ENCODE measurements at places on chromosomes 5 and 9.

DNA sequence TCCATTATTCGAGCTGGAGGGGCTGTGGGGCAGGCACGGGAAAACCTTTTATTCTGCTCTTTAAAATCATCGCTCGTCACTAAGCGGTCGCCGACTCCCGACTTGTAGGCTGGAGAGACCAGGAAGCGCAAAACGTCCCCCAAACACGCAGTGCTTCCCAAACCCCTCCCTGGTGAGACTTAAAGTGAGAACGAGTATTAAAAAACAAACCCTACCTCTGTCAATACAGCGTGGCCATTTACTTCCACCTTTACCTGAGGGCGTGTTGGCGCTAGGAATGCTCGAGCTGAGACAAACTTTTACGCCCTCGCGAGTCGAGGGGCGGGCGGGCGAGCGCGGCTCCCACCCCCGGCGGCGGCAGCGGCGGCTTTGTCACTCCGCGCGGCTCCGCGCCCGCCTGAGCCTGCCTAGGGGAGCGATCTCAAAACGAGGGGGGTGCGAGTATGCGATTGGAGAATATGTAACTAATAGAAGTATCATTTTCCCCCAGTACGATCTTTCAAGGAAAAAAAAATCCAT is at the start of gene NR2F1-AS1:
TSS of gene NR2F1-AS1 (minus strand) at position 293 of the 519 bp plus-strand sequence.
- no peak for DNase-seq

DNA sequence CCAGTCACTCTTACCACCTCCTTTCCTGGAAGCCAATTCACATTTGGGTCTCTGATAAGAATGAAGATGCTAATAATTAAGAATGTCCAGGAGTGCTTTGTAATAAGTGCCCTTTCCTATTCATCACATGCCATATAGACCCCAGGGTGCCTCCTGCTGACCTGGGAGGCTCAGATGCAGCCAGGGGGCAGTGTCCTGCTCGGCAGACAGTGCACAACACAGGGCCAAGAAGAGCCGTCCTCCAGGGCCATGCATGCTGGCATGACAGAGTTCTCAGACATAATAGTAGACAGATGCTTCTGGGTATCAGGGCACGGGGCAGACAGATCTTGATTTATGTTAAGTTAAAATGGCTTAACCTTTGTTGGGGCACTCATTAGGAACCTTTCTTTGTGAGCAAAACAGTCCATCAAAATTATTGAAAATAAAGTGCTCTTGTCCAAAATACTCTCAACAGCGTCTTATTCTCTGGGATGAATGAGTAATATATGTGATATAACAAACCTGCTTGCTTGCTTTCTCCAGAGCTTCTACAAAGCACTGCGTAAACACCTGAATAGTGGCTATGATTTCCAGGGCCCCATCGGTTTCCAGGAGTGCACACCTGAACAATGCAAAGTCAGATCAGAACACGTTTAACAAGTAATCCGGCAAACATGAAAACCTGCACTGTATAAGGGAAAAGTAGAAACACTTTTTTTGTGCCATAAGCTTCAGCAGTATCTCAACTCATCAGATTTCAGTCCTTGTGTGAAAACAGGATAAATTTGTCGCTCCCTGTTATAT is 192.7 kb downstream of the FANCC start:
- DNase-seq, result no peak

DNA sequence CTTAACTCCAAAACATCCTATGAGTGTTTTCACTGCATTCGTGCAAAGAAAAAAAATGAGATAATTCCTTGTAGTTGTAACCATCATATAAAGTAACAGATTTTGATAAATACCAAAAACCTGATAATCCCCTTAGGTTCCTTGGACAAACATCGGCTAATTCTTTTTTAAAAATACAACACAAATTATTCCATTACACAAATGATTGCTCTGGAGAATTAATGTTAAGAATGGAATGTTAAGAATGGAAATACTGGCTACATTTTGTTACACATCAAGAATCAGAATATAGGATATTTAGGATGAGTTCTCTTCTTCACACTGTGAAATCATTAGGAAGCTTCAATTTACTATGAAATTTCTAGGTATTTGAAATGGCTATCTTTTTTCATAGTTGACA is 139.4 kb downstream of the LPAR1 start:
- DNase-seq, result no peak

DNA sequence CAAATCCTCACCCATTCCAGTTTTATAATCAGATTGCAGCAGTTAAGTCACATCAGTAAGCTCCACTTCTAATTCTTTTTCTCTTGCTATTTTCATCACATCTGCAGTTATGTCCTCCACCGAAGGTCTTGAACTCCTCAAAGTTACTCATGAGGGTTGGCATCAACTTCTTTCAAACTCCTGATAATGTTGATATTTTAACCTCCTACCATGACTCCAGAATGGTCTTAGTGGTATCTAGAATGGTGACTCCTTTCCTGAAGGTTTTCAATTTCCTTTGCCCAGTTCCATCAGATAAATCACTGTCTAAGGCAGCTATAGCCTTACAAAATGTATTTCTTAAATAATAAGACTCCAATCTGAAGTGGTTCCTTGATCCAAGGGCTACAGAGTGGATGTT is 53.8 kb upstream of the EDIL3 start:
- no peak for DNase-seq

- no peak for DNase-seq
Observed at GRCh38 chr5:91403438-91403837, 20.3 kb upstream of the ARRDC3 start.

DNA sequence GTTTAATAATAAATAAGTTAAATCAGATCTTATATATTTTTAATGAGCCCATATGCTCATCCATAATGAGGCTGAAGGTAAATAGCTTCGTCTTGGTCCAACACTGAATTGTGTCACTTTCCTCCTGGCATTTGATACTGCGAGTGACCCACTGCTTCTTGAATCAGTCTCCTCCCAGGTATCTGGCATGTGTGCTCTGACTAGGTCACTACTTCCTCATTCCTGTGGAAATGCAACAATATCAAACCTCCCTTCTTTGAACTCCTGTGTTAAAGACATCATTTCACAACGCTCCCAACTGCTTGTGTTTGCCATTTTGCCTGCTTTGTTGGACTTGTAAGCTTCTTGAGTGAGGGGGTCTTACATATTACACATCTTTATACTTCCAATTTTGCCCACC is 157.7 kb downstream of the SLC24A2 start:
- DNase-seq, result no peak

DNA sequence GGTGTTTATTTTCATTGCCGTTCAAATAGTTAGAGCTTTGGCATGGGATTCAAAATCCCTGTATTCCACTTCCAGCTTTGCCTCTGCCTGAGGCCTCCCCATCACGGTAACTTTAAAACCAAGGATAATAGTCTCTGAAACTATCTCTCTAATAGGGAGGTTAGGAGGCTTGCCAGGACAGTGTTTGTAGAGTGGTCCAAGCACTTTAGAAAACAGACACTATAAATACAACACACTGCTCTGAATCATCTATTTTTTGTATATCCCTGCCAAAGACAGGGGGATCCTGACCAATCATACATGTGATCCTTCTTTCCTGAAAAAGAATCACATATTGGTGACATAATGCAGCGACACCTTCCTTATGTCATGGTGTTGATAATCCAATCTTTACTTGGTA is 326.8 kb downstream of the BNC2 start:
- DNase-seq, result no peak

GRCh38 chr5:28391277-28391676 is 1352.9 kb upstream of the CDH9 start:
- DNase-seq, result no peak

- no peak for DNase-seq
Observed at GRCh38 chr9:128575469-128575868, 23.1 kb downstream of the SPTAN1 start.

DNA sequence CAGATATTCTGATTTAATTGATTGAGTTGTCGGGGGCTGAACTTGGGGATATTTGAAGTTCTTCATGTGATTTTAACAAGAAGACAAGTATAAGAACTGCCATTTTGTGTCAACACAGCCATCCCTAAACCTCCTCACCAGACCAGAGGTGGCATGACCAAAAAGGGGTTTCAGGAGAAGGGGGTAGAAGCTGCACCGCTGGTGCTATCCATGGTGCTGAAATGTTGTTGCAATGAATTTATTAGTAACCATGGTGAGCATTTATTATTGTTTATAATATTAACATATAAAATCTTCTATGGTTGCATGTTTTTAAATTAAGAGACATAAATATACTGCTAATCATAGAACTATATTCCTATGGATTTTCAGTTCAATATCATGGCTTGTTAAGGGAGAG is 72.3 kb downstream of the GNA14 start:
- DNase-seq, result no peak

DNA sequence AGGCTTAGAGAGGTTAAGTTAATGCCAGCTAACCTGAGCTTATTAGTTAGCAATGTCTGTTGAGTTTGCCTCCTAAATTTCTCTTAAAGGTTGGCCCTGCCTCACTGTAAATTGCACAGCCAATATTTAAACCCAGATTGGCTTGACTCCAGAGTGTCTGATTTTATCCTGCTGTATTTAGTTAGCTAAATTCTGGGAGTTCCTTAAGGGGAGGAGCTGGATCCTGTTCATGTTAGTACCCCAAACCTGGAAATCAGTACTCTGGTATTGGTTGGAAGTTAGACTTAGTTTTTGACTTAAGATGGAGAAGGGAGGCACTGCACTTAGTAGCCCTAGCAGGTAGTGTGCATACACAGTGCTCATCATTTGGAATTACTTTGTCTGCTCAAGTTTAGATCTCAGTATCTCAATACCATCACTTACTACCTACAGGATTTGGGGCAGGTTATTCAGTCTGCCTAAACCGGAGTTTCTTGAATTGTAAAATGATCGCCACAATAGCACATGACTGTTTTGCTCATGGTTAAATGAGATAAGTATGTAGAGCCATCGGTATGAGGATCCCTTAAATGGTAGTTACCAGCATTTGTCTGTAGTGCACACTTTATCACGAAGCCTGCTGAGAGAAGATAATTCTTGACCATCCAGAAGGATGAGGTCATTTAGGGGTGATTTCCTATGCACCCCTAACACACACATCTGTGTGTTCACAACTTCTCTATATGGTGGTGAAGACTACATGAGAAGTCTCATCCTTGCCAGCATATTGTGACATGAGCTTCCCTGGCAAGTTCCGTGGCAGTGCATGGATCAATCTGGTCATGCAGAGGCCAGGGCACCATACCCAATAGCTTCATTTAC is 264.8 kb upstream of the TRIM32 start:
- DNase-seq, result no peak

- no peak for DNase-seq
Observed at GRCh38 chr9:130466537-130467217, 21.9 kb downstream of the ASS1 start.

DNA sequence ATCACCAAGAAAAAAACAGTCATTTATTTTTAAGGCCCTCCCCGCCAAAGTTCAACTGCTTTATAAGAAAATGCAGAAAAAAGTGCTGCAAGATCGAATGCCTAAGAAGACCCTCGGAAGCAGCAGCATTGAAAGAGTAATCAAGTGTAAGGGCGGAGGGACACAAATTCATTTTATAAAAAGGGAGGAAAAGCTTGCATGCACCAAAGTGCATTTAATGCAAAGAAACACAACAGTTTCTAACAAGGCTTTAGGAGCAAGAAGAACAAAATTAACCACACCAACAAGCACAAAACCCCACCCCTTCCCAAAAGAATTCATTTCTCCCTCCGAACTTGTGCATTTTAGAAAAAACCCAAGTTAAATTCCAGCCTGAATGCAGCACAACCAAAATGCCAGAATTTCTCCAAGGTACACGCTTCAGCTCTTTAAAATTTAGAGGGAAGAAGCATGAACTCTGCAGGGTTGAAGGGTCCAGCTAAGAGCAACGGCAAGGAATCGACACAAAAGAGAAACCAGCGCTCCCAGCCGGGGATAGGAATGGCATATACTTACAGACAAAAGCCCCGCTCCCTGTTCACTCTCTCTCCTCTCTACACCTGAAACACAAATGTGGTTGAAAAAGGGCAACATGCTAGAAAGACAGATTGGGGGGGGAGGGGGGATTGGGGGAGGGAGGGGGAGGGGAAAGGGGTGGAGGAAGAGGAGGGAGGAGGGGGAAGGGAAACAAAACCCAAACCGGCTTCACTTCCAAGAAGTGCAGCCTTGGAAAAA is at the start of gene NREP:
TSS of gene NREP (minus strand) at position 614 of the 774 bp plus-strand sequence. CDS start 1,422 bp downstream, outside the sequence.
- DNase-seq, result no peak

- no peak for DNase-seq
Observed at GRCh38 chr9:95023217-95024003, 294.1 kb downstream of the FANCC start.

Measured in T-helper 17 cell (primary cell).